ENCODE measurements at places on chromosomes 5 and 9.

DNA sequence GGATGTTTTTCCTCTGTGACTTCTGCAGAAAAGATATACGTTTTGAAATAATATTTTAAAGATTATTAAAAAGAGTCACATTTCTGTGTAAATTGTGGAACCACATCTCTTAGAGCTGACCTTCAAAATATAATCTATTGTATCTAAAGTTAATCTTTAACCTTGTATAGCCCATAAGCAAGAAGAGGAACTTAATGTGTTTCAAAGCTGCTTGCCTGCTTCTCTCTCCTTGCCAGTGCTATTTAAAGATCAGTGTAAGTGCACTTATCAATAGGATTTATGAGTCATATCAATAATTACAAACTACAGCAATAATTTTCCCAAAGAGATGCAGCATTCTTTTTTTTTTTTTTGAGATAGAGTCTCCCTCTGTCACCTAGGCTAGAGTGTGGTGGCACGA lies 29.4 kb upstream of the GDA start:
- no peak for DNase-seq

DNA sequence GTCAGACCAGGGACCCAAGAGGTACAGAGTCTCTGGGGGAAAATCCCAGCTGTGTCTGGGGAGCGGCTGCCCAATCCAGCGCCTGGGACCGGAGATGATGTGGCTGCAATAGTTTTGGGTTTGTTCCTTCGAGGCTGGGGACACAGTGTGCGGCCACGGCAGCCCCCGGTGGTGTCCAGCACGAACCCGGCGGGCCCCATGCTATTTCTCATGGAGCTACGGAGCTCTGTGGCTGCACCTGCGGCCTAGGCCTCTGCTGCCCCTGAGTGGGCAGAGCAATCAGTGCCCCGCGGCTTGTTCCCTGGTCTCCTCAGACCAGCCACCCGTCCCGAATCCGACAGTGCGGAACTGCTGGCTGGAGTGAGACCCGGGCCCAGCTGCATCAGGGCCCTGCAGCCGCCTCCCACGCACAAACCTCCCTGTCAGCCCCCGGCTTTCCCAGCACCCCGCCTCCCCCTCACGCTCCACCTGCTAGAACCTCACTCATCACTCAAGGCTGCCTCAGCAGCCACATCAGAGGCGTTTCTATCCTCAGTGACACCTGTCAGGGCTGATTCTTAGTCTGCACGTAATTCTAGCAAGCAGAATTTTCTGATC lies 29.0 kb downstream of the SARDH start:
- DNase-seq: peak; percentile 64

GRCh38 chr9:14170392-14170931 lies 143.5 kb downstream of the NFIB start:
- DNase-seq: no peak

GRCh38 chr9:113892861-113893491 lies 16.9 kb downstream of the ZNF618 start:
- DNase-seq: no peak

- DNase-seq: no peak
Measured at GRCh38 chr5:132859889-132860437, 6.3 kb downstream of the GDF9 start.

DNA sequence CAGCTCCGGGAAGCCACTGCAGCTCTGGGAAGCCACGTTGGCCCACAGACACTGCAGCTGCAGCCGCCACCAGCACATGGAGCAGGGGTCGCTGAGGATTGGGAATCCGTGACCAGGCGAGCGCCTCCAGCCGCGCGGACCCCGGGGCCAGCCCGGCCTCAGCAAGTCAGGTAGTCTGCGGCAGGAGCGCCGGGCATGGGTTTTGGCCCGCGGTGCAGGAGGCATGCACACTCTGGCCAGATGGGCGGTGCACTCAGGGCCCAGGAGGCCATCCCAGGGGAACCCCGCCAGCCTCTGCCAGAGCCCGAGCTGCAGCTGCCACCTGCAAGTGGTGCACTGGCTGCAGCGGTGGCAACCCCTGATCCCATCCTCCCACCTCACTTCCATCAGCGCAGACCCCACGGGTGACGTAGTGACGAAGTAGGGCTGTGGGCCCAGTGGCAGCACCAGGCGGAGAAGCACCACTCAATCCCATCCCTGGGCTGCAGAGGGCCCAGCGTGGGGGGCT lies 368.3 kb upstream of the SPATA31A5 start:
- DNase-seq: no peak

- DNase-seq: no peak
Measured at GRCh38 chr9:13500034-13500433, 220.5 kb upstream of the MPDZ start.

DNA sequence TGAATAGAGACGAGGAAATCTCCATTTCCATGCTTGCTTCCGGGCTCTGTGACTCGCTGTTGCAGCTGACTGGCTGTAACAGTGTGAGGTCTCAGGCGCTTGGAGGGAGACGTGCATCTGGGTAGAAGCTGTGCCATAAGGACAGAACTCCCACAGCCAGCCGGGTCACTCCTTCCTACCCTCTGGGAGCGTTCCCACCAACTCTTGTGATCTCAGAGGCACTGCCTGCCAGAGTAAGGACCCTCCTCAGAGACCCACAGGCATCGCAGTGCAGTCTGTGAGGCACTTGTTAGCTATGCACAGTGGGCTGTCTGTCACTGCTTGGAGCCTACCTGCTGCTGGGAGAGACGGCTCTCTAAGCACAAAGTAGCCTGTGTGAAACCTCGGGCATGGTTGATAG lies 203.4 kb upstream of the SEMA6A start:
- DNase-seq: peak; percentile 30

- no peak for DNase-seq
Measured at GRCh38 chr5:143946837-143947236, 134.9 kb downstream of the HMHB1 start.

- DNase-seq: no peak
Measured at GRCh38 chr9:98627296-98627695, 81.4 kb downstream of the GABBR2 start.

DNA sequence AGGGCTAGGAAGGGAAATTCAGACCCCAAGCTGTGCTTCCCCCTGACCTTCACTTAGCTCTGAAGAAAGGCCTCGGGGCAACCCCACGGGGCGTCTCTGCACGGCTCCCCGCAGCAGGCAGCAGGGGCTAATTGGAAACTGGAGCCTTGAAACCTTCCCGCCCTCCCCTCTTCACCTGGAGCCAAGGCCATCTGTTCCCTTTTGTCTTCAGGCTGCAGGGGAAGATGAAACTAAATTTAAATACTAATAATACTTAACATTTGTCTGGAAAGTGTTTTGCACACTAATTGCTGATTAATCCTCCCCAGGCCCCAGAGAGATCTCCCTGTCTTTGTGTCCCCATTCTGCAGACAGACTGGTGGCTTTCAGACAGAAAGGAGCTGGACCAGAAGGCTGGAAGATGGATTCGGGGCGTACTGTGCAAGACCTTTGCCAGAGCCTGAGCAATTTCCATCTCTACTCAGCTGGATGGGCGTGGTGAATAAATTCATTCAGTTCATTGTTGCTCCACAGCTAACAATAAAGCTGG lies 34.1 kb upstream of the CPLX2 start:
- no peak for DNase-seq

GRCh38 chr5:126450346-126450745 lies 27.1 kb downstream of the GRAMD2B start:
- no peak for DNase-seq

- DNase-seq: peak; percentile 3
Measured at GRCh38 chr5:101977729-101978345, 318.2 kb downstream of the SLCO4C1 start.

GRCh38 chr9:20488691-20489090 lies 133.6 kb downstream of the MLLT3 start:
- no peak for DNase-seq

DNA sequence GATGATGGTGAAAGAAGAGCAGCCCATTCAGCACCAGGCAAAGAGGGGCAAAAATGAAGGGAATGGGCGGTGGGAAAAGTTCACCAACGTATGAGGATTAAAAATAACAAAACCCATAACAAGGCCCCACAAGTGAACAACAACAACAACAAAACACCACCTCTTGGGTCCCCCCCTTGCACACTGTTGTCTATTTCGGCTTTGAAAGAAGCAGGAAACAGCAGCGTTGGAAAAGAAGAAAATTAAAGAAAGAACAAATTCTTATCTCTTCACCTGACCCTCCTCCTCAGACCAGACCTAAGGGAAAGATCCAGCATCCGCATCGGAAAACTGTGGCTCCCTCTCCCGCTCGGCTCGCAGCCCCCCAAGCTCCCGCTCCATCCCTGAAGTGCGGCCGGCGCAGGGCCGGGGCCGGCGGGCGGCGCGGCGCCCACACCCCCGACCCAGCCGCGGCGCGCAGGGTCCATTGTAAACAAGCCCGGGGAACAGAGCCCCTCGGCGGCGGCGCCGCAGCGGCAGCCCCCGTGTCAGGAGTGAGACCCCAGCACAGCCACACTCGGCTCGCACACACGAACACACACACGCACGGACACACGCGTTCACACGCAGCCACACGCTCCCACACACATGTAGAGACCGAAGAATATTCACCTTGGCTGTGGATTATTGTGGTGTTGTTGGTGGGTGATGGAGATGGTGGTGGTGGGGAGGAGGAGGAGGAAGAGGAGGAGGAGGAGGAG lies 535 bp downstream of the RFX3 start:
- DNase-seq: peak; percentile 82

GRCh38 chr9:78669591-78669990 lies 372.7 kb downstream of the PSAT1 start:
- DNase-seq: no peak

DNA sequence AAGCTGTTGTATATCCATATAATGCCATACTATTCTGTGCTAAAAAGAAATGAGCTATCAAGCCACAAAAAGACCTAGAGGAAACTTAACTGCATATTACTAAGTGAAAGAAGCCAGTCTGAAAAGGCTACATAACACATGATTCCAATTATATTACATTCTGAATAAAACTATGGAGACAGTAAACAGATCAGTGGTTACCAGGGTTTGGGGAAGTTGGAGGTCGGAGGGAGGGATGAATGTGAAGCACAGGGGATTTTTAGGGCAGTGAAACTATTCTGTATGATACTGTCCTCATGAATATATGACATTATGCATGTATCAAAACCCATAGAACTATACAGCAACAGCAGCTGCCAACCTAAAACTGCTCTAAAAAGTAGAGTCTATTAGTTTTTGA lies 5.6 kb upstream of the RFK start:
- no peak for DNase-seq

- no peak for DNase-seq
Measured at GRCh38 chr5:163189023-163189553, 248.3 kb upstream of the CCNG1 start.

DNA sequence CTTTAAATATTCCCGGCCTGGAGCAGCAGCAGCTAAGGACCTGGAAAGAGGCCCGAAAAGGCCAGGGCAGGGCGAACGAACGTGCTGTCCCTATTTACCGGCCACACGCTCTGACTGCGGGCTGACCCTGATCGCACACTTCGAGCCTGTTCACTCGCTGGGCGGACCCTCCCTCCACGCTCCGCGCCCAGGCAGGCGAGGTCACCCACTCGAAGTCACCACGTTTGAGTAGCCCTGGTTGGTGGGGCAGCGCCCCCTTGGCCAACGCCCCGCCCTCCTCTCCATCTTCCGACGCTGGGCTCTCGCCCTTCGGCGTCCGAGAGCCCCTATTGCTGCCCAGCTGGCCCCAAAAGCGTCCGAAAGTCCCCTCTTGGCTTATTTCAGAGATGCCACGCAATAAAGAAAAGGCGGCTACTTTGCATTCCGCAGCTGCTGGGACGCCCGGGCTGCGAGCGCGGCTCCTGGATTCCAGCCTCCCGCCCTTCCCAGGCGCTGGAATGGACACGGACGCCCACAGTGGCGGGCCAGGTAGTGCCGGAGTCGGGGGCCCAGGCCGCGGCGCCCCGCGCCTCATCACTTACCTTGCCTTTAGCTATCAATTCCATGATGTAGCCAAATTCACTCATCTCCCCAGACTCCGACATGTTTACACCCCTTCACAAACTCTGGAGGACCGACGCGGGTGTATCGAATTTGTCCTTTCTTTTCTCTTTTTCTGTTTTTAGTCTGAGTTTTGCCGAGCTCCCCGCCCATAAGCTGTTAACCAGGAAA lies 9.9 kb upstream of the TRIM36 start:
- DNase-seq: peak; percentile 83

- DNase-seq: no peak
Measured at GRCh38 chr9:124762633-124763032, 8.5 kb downstream of the NR6A1 start.

DNA sequence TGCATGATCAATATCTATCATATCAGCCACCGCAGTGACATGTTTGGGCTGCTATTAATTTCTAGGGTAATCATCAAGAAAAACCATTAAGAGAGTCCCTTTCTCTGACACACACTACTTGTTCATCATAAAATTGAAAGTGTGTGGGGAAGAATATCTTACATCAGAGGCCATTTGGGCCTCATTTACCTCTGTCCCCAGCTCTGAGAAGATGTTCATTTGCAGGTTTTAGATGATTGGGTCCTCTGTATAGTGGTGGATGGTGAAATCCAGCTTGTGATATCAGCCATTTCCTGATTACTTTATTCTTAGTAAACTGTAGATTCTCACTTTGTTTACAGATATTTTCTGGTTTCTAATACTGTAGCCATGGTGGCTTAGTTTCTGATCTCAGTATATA lies 29.8 kb upstream of the PJA2 start:
- no peak for DNase-seq

- DNase-seq: peak; percentile 67
Measured at GRCh38 chr5:65482736-65483545, 1.2 kb upstream of the ADAMTS6 start.

DNA sequence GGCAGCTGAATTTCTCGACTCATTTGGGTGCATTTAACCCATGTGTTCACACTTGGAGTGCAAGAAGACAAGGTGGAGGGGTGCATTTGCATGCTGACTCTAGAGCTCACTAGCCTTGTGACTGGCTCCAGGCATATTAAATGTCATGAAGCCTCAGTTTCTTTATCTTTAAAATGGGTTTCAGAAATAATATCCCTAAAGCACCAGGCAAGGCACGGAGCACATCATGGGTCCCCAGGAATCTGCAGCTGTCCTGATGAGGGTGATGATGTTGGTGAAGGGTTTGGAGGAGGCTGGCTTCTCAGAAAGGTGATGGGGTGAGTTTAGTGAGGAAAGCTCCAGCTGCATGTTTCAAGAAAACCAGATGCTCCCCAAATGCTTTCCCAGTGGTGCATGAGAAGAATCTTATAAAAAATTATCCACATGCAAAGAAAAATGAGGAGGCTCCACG lies 14.8 kb downstream of the STC2 start:
- DNase-seq: no peak

- no peak for DNase-seq
Measured at GRCh38 chr5:33934176-33934575, 2.0 kb upstream of the RXFP3 start.

GRCh38 chr5:135426102-135427082 lies 20.8 kb downstream of the DCANP1 start:
- DNase-seq: no peak

DNA sequence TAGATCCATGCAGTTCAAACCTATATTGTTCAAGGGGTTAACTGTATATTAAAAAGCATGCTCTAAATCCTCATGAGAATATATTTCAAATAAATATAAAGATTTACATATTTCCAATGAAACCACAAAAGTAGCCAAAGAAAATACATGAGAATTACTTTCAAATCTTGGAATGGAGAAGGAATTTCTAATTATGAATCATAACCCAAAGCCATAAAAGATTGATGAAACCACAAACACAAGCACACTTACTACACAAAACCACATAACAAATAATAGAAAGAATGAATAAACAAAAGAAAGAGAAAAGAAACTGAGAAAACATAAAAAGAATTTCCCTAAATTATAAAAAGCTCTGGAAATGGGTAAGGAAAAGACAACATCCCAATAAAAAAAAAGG lies 16.0 kb downstream of the ERP44 start:
- no peak for DNase-seq

- DNase-seq: no peak
Measured at GRCh38 chr9:113266174-113266573, 9.2 kb downstream of the CDC26 start.
